ENCODE measurements at places on chromosomes 7 and 10. TPM values are rescaled to one million over a fixed set of nuclear protein-coding genes. Genes with fewer than 3 reads are reported as not detected.

DNA sequence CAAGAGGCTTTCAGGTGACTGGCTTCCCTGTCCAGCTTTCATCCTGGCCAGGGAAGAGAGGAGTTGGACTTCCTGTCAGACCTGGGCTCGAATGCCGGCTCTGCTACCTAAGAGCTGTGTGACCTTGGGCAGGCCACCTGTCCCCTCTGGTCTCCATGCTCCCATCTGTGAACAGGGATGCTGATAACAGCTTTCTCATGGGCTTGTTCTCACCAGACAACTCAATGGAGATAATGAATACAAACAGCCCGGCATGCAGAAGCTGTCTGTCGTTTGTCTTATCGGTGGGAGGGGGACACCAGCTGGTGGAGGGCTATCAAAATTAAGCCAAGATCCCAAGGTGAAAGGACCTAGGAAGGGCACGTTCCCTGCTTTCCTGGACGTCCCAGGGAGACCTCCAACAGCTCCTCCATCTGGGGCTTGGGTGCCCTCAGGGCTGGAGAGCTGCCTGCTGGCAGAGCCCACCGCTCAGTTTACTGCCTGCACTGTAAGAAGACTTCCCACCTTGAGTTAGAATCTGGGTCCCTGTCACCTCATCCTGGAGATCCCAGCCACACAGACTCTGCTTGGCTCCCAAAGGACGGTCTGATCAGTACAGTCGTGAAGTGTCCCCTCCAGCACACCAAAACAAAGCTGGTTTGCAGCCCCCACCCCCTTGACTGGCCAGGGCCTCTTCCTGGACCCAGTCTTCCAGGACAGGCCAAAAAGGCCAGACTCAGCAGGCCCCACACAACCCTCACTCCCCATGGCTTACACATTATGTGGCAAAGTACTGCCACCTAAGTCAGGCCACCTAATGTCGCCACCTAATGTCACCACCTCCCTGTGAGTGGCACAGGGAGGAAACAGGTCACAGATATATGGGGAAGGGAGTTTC, 40.9 kb downstream of the PPIF start:
- no peaks in the 10 kb centered on the region for H3K36me3 ChIP-seq
- peaks cover 7% of the 10 kb centered on the region for H3K4me1 ChIP-seq
- H3K4me3 ChIP-seq = no peak overlapping the region
- no peaks in the 10 kb centered on the region for H3K27me3 ChIP-seq
- no peak for DNase-seq

- H3K27me3 ChIP-seq = peaks cover 3% of the 10 kb centered on the region
- H3K4me3 ChIP-seq = no peak overlapping the region
- no peaks in the 10 kb centered on the region for H3K4me1 ChIP-seq
- H3K27ac ChIP-seq = no peak overlapping the region
- H3K36me3 ChIP-seq = no peaks in the 10 kb centered on the region
Observed at GRCh38 chr10:34941471-34942357, 126.6 kb upstream of the PARD3 start.

GRCh38 chr7:81005254-81005653, 86.4 kb upstream of the SEMA3C start:
- no peak overlapping the region for H3K4me3 ChIP-seq
- DNase-seq = no peak
- H3K27me3 ChIP-seq = no peaks in the 10 kb centered on the region
- no peaks in the 10 kb centered on the region for H3K4me1 ChIP-seq

GRCh38 chr7:71165708-71166107, 33.8 kb downstream of the GALNT17 start:
- H3K27me3 ChIP-seq = no peaks in the 10 kb centered on the region
- DNase-seq = no peak
- no peak overlapping the region for H3K4me3 ChIP-seq
- H3K4me1 ChIP-seq = no peaks in the 10 kb centered on the region

DNA sequence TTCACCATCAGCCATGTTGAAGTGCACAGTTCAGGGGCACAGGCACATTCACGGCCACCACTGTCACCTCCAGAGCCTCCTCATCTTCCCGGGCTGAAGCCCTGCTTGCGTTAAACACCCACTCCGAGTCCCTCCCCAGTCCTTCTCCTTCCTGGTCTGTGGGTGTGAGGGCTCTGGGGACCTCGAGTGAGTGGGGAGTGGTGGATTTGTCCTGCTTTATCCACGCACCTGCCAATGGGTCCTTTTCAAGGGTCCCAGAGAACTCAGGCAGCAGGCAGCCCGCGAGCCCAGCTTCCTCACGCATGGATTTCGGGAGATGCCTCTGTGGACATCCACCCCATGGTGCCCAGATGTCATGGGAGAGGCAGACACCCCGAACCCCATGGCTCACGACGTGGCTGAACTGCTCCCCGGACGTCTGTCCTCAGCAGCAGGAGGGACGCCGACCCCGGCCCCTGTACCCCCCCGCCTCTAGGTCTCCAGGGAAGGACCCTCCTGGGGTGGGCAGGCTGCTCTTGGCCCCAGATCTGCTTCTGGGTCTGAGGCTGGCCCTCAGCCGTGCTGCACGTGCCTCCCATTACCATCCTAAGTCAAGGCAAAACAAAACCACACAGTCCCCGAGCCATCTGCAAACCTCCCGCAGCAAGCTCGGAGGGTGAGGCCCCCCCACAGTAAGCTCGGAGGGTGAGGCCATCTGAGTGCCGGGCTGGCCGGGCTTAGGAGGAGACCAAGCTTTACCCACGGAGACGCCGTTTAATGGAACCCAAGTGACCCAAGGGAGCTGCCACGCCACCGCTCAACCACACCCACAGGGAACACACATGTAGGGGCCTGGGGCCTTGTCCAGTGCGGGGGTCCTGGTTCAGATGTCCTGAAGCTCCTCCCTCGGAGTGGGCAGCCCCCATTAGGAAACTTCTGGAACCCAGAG, 9.0 kb downstream of the CYP2W1 start:
- H3K27me3 ChIP-seq = no peaks in the 10 kb centered on the region
- no peaks in the 10 kb centered on the region for H3K36me3 ChIP-seq
- no peak for DNase-seq
- H3K4me1 ChIP-seq = peaks cover 5% of the 10 kb centered on the region

- peaks cover 26% of the 10 kb centered on the region for H3K27me3 ChIP-seq
- H3K36me3 ChIP-seq = no peaks in the 10 kb centered on the region
- H3K27ac ChIP-seq = no peak overlapping the region
- no peak for DNase-seq
Observed at GRCh38 chr10:118497227-118497626, 98.2 kb downstream of the PRLHR start.

GRCh38 chr10:62653254-62653653, 151.3 kb upstream of the ADO start:
- no peaks in the 10 kb centered on the region for H3K36me3 ChIP-seq
- peaks cover 40% of the 10 kb centered on the region for H3K4me1 ChIP-seq
- DNase-seq = no peak
- H3K27ac ChIP-seq = no peak overlapping the region
- no peak overlapping the region for H3K4me3 ChIP-seq
- no peaks in the 10 kb centered on the region for H3K27me3 ChIP-seq

Gene SPDYE5
- not detected for total RNA-seq

Gene SYNPO2L
- total RNA-seq = not detected

Gene ANXA8
- total RNA-seq = not detected

- no peaks in the 10 kb centered on the region for H3K4me1 ChIP-seq
- H3K27ac ChIP-seq = no peak overlapping the region
- no peak for DNase-seq
- no peaks in the 10 kb centered on the region for H3K36me3 ChIP-seq
- H3K4me3 ChIP-seq = no peak overlapping the region
- no peaks in the 10 kb centered on the region for H3K27me3 ChIP-seq
Observed at GRCh38 chr7:81648716-81649115, 121.1 kb downstream of the HGF start.

DNA sequence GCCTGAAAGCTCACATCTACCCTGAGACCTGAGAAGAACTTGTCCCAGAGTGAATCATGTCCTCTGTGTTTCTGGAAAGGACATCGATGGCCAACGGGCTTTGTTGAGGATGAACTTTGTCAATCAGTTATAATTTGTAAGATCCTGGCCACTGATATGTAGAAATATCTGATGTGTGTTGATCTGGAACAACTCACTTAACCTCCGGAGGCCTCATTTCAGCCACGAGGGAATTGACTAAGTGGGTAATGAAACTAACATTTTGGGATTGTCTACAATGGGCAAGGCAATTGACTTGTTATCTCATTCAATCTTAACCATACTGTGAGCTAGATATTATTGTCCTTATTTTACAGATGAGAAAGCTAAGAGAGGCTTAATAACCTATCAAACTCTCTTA, 468.1 kb upstream of the NRP1 start:
- H3K27me3 ChIP-seq = peaks cover 2% of the 10 kb centered on the region
- no peak overlapping the region for H3K27ac ChIP-seq
- H3K36me3 ChIP-seq = no peaks in the 10 kb centered on the region
- H3K4me3 ChIP-seq = no peak overlapping the region

Gene OR13A1
- total RNA-seq = not detected

- peak overlapping the region; percentile 75 for H3K4me3 ChIP-seq
- peaks cover 14% of the 10 kb centered on the region for H3K4me1 ChIP-seq
- peak; percentile 58 for DNase-seq
- H3K27ac ChIP-seq = no peak overlapping the region
Observed at GRCh38 chr10:28668363-28669226, 8.7 kb upstream of the BAMBI start.

DNA sequence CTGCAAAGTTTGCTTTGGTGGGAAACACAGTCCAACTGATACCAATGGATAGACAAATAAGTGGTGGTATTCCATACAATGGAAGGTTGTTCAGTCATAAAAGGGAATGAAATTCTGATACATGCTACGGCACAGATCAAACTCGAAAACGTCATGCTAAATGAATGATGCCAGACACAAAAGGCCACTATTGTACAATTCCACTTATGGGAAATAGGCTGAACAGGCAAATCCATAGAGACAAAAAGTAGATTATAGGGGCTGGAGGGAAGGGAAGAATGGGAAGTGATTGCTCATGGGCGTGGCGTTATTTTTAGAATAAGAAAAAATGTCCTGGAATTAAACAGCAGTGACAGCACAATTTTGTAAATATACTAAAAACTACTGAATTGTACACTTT, 66.0 kb upstream of the FOXK1 start:
- no peak overlapping the region for H3K27ac ChIP-seq
- H3K36me3 ChIP-seq = no peaks in the 10 kb centered on the region
- DNase-seq = no peak
- H3K4me1 ChIP-seq = peaks cover 10% of the 10 kb centered on the region
- H3K4me3 ChIP-seq = no peak overlapping the region

Gene IFIT1B
- not detected for total RNA-seq

GRCh38 chr7:123727071-123727837, 21.5 kb downstream of the WASL start:
- H3K27me3 ChIP-seq = no peaks in the 10 kb centered on the region
- no peak overlapping the region for H3K4me3 ChIP-seq
- H3K4me1 ChIP-seq = peaks cover 54% of the 10 kb centered on the region
- H3K27ac ChIP-seq = peak overlapping the region; percentile 22
- DNase-seq = no peak
- peaks cover 15% of the 10 kb centered on the region for H3K36me3 ChIP-seq

- H3K27ac ChIP-seq = no peak overlapping the region
- H3K4me3 ChIP-seq = no peak overlapping the region
- no peaks in the 10 kb centered on the region for H3K36me3 ChIP-seq
- no peaks in the 10 kb centered on the region for H3K4me1 ChIP-seq
- H3K27me3 ChIP-seq = peaks cover 3% of the 10 kb centered on the region
Observed at GRCh38 chr7:51255536-51256208, 60.9 kb downstream of the COBL start.

Gene PARG
- 30.0 TPM for total RNA-seq

- H3K27ac ChIP-seq = no peak overlapping the region
- H3K27me3 ChIP-seq = peaks cover 5% of the 10 kb centered on the region
- H3K36me3 ChIP-seq = no peaks in the 10 kb centered on the region
- H3K4me1 ChIP-seq = no peaks in the 10 kb centered on the region
- H3K4me3 ChIP-seq = no peak overlapping the region
- no peak for DNase-seq
Observed at GRCh38 chr7:131774419-131775220, 218.2 kb upstream of the PODXL start.

- no peaks in the 10 kb centered on the region for H3K36me3 ChIP-seq
- peaks cover 1% of the 10 kb centered on the region for H3K27me3 ChIP-seq
- H3K27ac ChIP-seq = no peak overlapping the region
- no peak for DNase-seq
Observed at GRCh38 chr10:93334901-93335327, 147.2 kb downstream of the MYOF start.

DNA sequence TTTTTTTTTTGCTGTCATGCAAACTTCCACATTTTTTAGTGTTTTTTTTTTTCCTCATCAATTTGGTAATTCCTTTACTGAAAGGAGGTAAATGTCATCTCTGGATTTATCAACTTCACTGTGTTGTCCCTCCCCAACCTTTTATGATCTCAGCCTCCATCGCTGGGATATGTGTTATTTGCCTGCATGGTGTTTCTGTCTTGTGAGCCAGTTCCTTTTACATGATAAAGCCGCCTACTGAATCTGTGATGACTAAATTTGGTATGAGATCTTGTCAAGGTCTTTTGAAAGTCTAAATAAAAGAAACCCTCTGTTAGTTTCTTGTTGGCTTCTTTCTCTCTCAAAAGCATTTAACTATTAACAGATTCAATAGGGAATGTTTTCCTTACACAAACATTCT, 39.3 kb downstream of the TAS2R41 start:
- H3K4me1 ChIP-seq = peaks cover 7% of the 10 kb centered on the region
- no peak overlapping the region for H3K27ac ChIP-seq
- DNase-seq = no peak
- peaks cover 1% of the 10 kb centered on the region for H3K27me3 ChIP-seq
- H3K4me3 ChIP-seq = no peak overlapping the region
- no peaks in the 10 kb centered on the region for H3K36me3 ChIP-seq

Gene FXYD4
- not detected for total RNA-seq

Gene ZNF107
- 12.9 TPM for total RNA-seq

Gene GCC1
- 12.4 TPM for total RNA-seq

DNA sequence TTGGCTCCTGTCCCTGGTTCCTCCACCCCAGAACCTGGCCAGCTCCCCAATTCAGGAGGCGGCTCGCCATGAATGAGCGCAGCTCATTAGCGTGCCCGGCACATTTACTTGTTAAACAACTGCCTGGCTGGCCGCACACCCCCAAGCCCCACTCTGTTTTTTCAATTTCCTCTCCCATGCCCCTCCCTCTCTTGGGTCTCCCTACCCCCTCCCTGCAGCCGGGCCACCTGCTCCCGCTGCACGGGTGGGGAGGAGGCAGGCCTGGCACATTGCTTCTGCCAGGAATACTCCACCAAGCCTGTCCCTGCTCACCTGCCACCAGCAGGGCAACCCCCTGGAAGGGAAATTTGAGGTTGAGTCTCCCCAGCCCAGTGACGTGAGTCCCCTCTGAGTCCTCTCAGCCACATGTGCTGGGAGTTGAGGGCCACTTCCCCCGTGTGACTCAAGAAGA, 2.5 kb upstream of the SLIT1 start:
- peaks cover 46% of the 10 kb centered on the region for H3K27me3 ChIP-seq
- H3K4me1 ChIP-seq = peaks cover 7% of the 10 kb centered on the region
- H3K36me3 ChIP-seq = no peaks in the 10 kb centered on the region
- no peak overlapping the region for H3K27ac ChIP-seq
- H3K4me3 ChIP-seq = no peak overlapping the region
- DNase-seq = no peak

Gene AQP1
- 0.27 TPM for total RNA-seq

- H3K27me3 ChIP-seq = peaks cover 52% of the 10 kb centered on the region
- no peaks in the 10 kb centered on the region for H3K36me3 ChIP-seq
- DNase-seq = no peak
Observed at GRCh38 chr10:101295261-101295660, 58.7 kb upstream of the BTRC start.

GRCh38 chr10:8453587-8453986, 399.1 kb downstream of the GATA3 start:
- peaks cover 5% of the 10 kb centered on the region for H3K27me3 ChIP-seq
- no peaks in the 10 kb centered on the region for H3K36me3 ChIP-seq
- DNase-seq = no peak

Gene INPP5F
- 10.7 TPM for total RNA-seq

Measured in activated CD8-positive, alpha-beta T cell treated with anti-CD3 and anti-CD28 coated beads for 36 hours (primary cell).